ENCODE measurements at places on chromosomes 12 and 14.

DNA sequence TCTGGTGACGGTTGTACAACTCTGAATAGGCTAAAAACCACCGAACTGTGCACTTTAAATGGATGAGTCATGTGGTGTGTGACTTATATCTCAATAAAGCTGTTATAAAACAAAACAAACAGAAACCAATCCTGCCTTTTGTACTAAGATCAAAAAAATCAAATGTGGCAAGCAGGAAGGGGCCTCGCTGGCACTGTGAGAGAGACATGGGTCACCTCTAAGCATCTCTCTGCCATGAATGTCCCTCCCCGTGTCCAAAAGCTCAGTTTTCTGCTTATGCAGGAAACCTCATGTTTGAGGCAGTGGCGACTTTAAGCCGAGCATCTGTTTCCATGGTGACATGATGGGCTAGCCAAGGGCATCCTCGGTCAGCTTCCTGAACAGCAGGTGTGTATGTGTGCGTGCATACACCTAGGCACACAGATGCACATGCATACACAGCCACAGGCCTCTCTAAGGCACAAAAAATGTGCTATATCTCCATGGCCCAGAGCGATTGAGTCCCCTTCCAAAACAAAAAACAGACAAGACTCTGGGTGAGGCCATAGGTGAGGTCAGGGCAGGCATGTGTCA, 44.4 kb downstream of the ARL6IP4 start:
- peak; percentile 15 for DNase-seq

DNA sequence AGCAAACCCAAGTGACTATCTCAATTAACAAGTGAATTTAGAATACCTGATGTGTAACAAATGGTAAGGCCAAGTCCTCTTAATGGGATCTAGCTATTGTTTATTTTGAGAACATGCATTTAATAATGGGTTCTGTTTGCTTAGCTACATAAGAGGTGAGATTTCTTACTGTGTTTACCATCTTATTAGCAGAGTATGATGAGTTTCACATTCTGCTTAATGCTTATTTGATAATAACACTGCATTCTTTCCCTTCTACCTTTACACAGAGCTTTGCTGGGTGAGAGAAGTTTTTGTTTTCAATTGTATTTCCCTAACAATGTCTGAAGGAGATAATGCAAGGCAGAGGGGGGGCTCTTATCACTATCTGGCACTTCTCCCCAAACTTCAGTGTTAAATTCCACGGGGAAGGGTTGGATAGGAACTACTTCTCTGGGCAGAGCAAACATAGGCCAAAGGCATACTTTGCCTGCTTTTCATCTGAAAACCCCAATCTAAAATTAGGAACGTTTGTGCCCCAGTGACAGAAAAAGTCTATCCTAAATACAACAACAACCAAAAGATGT, 129.0 kb upstream of the ATXN7L3B start:
- DNase-seq = no peak

DNA sequence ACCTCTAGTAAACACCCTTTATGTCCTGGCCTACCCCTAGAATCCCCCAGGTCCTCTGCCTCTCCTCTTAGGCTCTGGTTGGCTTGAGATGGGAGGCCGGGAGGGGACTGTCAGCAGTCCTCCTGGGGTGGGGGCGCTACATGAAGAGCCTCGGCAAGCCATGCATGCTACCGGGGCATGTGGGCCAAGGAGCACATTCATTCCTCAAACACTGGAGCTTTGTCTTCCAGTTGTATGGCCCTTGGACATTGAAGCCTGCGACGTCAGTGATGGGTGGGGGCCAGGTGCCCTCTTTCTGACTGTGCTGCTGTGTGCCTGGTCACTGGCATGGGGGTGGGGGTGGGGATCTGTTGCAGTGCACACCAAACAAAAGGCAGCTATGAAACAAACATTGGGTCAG, 15.8 kb upstream of the CELA1 start:
- DNase-seq = no peak

- no peak for DNase-seq
Measured at GRCh38 chr14:54567639-54568561, 972 bp downstream of the SAMD4A start.

- DNase-seq = no peak
Measured at GRCh38 chr12:57834086-57834876, 12.2 kb downstream of the CTDSP2 start.

- DNase-seq = peak; percentile 74
Measured at GRCh38 chr12:101857043-101857558, 20.3 kb upstream of the DRAM1 start.

DNA sequence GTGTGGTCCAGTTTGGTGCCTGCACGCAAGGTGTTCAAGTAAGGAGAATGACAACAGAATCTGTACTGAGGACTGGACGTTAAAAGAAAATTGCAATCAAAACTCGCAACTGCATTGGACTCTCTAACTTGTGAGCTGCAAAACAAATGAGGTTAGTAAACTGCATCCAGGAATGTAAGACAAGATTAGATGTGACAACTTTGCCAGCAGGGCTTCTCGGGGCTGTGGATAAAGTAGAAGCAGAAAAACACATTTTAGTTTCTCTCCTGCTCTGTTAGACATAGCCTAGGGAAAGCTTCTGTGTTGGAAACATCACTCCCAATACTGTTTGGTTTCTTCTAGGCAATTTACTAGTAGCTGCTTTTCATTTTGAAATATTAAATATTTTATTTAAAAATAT, 338.2 kb upstream of the NAV3 start:
- DNase-seq = no peak

GRCh38 chr12:5746917-5747316, 198.1 kb downstream of the ANO2 start:
- DNase-seq = no peak

- DNase-seq = no peak
Measured at GRCh38 chr14:33790996-33791395, 159.9 kb downstream of the EGLN3 start.

GRCh38 chr12:98156697-98157096, 358.7 kb upstream of the TMPO start:
- no peak for DNase-seq

- DNase-seq = no peak
Measured at GRCh38 chr12:12081836-12082497, 11.2 kb downstream of the BCL2L14 start.

- DNase-seq = no peak
Measured at GRCh38 chr12:49733219-49734017, 7.9 kb upstream of the TMBIM6 start.

- DNase-seq = no peak
Measured at GRCh38 chr12:98211909-98212695, 303.3 kb upstream of the TMPO start.

- DNase-seq = no peak
Measured at GRCh38 chr12:42444192-42444943, 118.4 kb downstream of the PPHLN1 start.

- DNase-seq = no peak
Measured at GRCh38 chr14:35875296-35875695, 49.2 kb downstream of the BRMS1L start.

GRCh38 chr12:101671833-101672232, 25.6 kb upstream of the CHPT1 start:
- DNase-seq = no peak

GRCh38 chr12:56158926-56159461, 835 bp downstream of the MYL6 start:
- no peak for DNase-seq

- peak; percentile 14 for DNase-seq
Measured at GRCh38 chr12:94516985-94517384, 57.3 kb upstream of the CEP83 start.

DNA sequence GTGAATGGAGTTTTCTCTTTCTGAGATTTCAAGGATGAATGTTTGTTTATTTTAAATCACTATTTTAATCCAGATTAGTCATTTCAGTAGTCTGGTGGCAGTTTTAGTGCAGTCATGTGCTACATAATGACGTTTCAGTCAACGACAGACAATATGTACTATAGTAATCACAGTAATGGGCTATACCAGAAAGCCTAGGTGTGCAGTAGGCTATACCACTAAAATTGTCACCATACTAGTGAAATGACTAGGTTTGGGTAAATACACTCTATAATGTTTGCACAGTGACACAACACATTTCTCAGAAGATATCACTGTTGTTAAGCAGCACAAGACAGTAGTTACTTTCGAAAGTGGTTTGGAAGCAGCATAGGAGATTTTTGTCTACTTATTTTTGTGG, 203.1 kb downstream of the ETNK1 start:
- no peak for DNase-seq

GRCh38 chr12:7155471-7156034, 25.4 kb downstream of the CLSTN3 start:
- DNase-seq = no peak

GRCh38 chr14:102893452-102893851, 29.0 kb upstream of the AMN start:
- DNase-seq = peak; percentile 77

- DNase-seq = peak; percentile 72
Measured at GRCh38 chr12:92624236-92624635, 78.6 kb upstream of the PLEKHG7 start.

DNA sequence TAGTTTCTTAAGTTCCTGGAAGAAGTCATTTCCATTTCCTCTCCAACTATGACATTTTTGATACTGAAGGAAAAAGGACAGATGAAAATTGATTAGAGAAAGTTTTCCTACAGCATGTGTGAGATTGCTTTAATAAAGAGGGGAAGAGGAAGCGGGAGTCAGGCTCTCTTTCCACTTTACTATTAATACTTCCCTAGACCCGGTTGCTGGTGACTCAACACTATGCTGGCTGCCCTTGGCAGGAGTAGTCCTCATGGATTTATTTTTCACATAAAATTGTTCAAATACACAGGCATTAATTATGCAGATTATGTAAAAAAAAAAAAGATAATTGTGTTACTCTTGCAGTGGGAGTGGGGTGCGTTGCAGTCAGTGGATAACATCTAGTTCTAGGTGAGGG, 293.4 kb downstream of the EGLN3 start:
- DNase-seq = no peak

- DNase-seq = no peak
Measured at GRCh38 chr14:100076606-100077005, 11.4 kb downstream of the EVL start.

DNA sequence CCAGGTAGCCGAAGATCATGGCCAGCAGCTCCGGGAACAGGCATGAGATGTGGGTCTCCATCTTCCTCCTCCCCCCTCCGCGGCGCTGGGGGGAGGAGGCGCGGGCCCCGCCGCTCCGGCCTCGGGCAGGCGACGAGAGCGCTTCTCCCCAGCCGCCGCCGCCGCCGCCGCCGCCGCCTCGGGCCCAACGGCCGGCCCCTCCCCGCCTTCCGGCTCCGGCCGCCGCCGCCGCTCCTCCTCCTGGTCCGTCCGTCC, 448 bp downstream of the FBXL14 start:
- no peak for DNase-seq

Data from non-pigmented ciliary epithelial cell (primary cell).